ENCODE measurements at places on chromosomes 11 and 22.

GRCh38 chr22:50363166-50363802 lies 20.2 kb downstream of the PPP6R2 start:
- no peak for DNase-seq

- no peak for DNase-seq
Observed at GRCh38 chr11:47867823-47868222, 19.7 kb upstream of the NUP160 start.

DNA sequence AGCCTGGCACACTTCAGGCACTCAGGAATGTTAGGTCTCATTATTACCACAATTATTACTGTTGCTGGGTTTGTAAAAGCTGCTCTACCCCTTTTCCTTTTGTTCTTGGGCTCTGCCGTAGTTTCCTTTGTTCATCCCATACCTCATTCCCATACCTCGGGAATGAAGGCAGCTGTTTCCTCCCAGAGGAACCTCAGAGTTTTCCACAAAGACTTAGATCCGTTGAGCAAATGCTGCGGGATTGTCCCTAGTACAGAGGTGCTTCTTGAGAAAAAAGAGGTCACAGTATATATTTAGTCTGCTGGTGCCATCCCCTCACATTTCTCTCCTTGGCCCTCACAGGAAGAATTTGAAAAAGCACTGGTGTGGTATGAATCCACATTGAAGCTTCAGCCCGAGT lies 134.7 kb downstream of the TTC17 start:
- no peak for DNase-seq

DNA sequence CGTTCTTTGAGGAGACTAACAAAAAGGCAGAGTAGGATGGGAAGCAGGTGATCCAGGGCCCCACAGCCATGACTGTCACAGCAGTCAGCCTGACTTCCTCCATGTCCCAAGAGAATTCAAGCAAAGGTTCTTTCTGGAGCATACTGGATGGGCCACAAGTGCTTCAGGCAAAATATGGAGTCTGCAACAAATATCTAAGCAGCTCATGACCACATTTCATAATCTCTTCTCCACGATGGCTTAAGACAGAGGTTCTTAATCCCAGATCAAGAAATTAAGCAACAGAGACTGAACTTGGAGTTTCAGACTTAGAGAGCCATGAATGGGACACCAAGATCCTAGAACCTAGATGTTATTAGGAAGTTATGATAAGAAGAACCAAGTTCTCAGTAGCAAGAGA lies 31.6 kb downstream of the GUCY1A2 start:
- no peak for DNase-seq

DNA sequence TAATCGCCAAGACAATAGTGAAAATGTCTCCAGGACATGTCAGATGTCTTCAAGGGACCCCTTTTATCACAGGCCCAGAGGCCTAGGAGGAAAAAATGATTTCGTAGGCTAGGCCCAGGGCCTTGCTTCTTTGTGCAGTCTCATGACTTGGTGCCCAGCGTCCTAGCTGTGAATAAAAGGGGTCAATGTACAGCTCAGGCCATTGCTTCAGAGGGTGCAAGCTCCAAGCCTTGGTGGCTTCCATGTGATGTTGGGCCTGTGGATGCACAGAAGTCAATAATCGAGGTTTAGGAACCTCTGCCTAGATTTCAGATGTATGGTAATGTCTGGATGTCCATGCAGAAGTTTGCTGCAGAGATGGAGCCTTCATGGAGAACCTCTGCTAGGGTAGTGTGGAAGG lies 20.7 kb upstream of the MTMR2 start:
- no peak for DNase-seq
